ENCODE measurements at places on chromosomes 3 and 15. TPM values are rescaled to one million over a fixed set of nuclear protein-coding genes. Genes with fewer than 3 reads are reported as not detected.

Gene TLR9
- polyA plus RNA-seq = 0.18 TPM

- DNase-seq = no peak
Measured at GRCh38 chr15:22877607-22878006, 39.1 kb downstream of the NIPA2 start.

GRCh38 chr3:141412087-141412935, 44.0 kb downstream of the ZBTB38 start:
- no peak for DNase-seq

Gene TM4SF18
- polyA plus RNA-seq = 29.8 TPM

GRCh38 chr15:60737217-60737616, 258.3 kb upstream of the ICE2 start:
- DNase-seq = no peak

Gene GOLGA8N
- 35.4 TPM for polyA plus RNA-seq

GRCh38 chr15:98442379-98442833, 205.9 kb upstream of the IGF1R start:
- DNase-seq = peak; percentile 72

DNA sequence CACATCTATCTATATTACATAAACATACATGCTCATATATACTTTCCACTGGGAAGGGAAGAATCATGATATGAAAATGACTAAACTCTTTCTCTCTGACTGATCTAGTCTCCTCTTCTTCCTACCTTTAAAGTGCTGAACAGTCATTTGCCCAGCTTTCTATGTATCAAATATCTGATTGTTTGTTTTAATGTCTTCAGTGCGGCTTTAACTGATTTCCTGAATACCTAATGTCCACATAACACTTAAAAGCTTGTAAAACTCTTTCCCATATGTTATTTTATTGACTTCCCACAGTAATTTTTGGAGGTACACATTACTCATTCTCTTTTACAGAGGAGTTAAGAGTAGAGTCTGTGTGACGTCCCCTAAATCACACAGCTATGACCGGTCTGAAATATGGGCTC, 28.2 kb downstream of the CPOX start:
- DNase-seq = no peak

Gene SLC15A2
- 16.0 TPM for polyA plus RNA-seq

DNA sequence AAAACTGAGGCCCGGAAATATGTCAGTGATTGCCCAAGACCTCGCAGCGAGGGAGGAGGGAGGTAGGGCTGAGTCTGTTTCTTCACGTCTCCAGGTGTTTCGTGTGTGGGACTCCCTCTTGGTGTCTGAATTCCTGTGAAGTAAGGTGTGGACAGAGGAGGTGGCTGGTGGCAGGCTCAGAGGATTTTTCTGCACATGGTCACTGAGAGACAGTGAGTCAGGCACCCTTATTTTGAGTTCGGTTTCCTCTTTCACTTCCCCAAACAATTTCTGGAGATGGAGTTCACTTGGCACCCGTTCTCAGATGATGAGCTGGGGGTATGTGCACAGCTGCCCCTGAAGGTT, 46.3 kb upstream of the VPS8 start:
- no peak for DNase-seq

DNA sequence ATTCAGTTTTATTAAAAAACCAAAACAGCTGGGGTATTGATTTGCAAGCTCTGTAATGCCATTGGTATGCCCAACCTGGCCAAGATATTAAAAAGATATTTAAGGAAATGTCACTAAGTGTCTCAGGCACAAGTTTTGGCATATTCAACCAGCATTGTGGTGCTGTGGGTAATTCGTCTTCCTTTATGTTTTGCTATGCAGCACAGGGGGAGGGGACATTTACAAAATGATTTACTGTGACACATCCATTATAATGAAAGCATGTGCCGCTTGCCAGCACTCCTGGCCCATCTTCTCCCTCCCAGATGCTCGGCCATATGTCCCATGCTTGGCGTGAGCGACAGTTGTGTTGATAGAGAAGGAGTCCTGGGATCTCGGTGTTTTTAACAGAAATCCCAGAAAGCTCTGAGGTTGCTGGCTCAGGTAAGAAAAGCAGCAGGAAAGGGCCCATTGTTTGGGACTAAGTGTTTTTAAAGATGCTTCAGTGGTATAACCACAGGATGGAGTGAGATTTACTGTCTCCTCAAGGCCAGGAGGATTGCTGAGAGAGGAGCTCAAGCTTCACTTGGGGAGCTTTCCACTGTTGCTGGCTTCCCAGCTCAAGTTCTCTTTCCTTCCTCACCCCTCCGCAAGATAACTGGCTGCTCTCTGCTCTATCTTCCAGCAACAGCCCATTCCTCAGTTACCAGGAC, 158.2 kb upstream of the TSC22D2 start:
- no peak for DNase-seq

- no peak for DNase-seq
Measured at GRCh38 chr3:178095522-178095921, 440.7 kb upstream of the KCNMB2 start.

- peak; percentile 26 for DNase-seq
Measured at GRCh38 chr3:128041344-128041743, 10.9 kb upstream of the SEC61A1 start.
